ENCODE measurements at places on chromosomes 1 and 21.
A peak's percentile ranks its signal among the peaks of the same experiment; 100 is the strongest.

- no peak for DNase-seq
Measured at GRCh38 chr1:230167419-230167852, 100.4 kb downstream of the GALNT2 start.

- DNase-seq = no peak
Measured at GRCh38 chr21:17738176-17738953, 80.8 kb downstream of the C21orf91 start.

DNA sequence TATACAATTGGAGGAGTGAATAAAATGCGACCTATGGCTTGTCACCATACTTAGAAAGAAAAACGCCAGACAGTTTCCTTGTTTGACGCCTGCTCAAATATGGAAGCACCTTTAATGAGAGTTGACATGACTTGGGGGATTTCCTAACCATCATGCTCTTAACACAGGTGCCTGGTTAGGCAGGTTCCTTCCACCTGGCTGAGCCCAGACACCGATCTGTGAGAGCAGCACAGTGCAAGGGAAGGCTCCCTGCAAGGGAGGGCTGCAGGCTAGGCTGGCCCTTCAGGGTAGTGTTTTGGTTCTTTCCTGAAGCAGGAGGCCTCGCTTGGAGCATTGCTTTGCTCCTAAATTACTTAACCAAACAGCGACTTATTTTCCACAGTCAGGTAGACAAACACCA lies 24.6 kb upstream of the KLHDC8A start:
- DNase-seq = no peak

DNA sequence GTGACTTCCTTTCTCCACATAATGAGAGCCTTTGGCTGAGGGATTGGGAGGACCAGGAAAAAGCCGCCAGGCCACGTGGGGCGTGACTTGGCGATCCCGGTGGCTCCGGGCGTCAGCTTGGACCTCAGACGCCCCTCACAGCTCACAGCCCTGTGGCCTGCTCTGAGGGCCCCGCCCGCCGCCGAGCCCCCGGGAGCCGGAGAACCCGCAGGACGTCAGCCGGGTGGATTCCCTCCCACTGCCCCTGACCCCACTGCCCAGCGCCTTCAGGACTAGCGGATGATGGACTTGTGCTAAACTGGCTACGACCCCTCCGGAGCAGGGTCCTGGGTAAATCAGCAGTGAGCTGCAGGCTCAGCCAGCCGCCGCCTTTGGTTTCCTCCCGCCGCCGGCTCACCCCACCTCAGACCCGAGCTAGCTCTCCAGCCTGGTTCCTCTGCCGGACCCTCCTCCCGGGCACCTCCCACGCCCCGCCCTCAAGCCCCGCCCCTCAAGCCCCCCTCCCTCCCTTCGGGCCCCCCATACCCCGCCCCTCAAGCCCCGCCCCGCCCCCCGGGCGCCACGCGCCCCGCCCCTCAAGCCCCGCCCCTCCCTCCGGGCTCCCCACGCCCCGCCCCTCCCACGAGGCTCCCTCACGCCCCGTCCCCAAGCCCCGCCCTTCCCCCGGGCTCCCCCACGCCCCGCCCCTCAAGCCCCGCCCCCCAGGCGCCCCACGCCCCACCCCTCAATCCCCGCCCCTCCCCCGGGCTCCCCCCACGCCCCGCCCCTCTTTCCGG lies 10.0 kb upstream of the FAAP20 start:
- no peak for DNase-seq

DNA sequence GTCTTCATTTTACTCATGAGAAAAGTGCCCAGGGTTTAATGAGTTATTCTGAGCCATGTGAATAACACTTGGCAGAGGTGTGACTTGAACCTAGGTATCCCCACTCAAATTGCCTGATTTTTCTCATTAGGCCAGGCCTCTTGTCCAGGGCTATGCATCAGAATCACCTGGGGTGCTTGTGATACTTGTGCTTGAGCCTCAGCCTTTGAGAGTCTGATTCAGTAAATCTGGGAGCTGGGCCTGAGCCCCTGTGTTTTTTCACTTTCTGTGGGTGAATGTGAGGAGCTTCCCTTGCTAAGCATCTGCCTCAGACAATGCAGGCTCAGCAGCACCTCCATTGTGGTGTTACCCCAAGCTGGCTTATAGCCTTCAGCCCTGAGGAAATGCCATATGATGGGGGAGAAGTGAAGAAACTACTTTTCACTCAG lies 127.1 kb downstream of the S1PR1 start:
- no peak for DNase-seq

DNA sequence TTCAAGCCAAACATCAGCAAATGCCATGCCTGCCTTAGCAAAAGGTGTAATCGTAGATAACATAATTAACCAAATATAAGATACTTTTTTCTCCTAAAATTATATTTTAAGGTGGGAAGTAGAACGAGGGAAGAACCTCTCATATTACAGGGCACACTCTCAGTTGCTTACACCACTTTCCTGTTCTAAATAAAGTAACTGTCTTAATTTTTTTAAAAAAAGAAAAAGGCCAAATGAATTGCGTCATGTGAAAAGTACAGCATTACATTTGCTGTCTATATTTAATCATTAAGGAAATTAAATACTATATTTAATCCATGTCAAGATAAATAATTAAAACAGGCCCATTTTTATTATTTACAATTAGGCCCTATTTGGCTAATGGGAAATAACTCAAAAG lies 23.7 kb downstream of the JAK1 start:
- DNase-seq = no peak

DNA sequence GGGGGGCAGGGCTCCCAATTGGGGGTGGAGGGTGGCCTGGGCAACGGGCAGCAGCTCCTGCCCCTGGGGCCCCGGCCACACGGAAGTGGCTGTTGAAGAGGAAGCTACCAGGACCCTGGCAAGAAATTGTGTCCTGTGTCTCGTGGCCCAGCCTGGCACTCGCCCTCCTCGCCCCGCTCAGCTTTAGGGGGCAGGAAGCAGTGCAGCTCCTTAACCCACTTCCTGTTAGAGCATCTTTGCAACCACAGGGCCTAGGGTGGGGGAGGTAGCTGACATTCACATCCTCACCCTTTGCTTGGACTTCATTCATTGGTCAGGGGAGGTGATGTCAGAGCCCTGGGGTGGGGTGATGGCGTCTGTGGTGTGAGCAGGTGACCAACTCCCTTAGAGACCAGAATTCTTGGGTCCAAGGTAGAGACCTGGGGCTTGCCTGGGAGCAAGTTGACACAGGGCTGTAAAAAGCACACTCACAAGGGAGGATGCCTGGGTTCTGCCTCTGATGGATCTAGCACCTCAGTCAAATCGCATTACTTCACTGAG lies at the start of gene ARHGAP30:
Gene ARHGAP30, minus strand, starts transcription at position 161 of the 540 bp plus-strand sequence. CDS start 267 bp downstream, outside the sequence.
- no peak for DNase-seq

- DNase-seq = no peak
Measured at GRCh38 chr21:27258742-27259448, 292.0 kb upstream of the ADAMTS5 start.

DNA sequence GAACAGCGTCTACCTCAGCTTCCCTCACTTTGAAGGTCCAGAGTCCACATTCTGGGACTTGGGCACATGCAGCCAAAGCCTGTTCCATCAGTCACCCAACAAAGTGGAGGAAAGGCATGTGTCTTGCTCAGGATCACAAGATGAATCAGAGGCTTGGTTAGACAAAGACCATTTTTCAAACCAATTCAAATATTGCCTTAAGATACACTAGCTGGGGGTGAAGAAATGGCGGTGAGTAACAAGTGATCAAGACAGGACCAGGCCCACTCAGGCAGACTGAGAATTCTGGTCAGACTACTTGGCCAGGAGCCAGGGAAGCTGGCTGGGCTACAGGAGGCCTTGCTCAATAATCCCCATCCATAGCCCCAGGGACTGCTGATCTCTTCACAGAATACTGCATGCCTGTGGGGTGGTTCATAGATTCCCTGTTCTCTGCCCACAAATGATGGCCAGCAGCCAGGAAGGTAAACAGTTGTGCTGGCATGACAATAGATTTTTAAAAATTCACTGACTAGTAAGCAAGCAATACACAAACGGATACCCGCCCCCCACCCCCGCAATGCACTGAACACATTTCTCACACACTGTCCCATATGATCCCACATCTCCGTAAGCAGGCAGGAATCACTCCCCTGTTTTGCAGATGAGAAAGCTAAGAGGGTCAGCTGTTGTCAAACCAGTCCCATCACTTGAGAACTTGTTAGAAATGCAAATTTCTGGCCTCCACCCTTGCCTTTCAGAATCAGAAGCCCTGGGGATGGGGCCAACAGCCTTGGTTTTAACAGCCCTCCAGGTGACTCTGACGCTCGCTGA lies 27.2 kb downstream of the ERI3 start:
- DNase-seq = peak; percentile 98

DNA sequence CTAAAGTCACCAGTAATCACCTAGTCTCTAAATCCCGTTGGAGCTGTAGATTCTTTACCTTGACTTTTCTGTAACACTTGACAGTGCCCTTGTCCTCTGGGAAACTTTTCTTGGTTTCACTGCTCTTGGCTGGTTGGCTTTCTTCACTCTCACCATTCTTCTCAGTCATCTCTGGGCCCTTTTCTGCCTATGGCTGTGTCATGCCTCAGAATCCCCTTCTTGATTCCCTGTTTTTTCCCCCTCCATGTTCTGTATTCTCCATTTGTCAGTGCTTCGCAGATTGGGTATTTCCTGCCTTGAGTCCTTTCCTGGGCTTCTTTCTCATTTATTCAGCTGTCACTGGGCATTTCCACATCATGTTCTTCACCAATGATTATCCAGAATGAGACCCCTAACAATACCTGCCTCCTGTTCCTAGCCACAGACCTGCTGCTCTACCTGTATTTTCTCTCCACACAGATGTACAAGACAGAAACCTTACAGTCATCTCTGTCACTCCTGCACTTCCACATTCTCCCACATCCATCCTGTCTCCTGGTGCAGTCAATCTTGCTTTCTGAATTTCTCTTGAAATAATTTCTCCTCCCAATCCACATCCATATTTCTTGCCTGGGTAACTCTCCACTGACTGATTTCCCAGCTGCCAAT lies 14.7 kb downstream of the UCK2 start:
- DNase-seq = no peak

DNA sequence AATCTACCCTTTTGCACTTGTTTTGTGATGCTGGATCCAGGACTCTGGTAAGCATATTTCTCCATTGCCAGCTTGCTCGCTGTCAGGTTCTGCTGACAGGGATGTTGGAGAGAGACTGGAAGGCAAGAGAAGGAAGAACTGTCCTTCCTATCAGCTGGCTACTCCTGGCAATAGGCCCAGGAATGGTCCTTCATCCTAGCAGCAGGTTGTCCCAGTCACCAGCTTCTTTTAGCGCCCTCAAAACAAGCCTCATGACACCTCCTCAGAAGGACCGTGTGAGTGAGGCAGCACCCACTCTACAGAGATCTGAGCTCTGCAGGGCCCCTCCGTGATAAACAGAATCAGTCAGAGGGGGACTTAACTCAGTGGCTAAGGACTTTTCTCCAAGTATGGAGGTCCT lies 33.1 kb upstream of the SLAMF9 start:
- no peak for DNase-seq

DNA sequence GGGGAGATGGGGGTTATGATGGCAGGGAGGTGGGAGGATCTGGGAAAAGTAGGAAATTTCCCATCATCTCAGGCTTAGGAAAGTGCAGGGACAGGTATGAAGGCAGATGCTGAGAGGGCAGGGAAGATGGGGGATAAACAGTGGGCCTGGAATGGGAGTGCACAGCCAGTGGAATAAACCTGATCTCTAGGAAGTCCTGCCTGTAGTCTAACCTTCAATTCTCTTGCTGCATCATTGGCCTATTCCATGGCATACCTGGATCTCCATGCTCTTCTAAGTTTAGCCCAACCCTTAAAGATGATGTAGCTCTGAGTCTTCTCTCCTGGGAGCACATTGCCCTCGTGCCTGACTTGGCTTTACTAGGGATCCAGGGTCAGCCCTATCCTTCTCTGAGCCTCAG lies 2.7 kb downstream of the BCAN start:
- no peak for DNase-seq

GRCh38 chr1:18926315-18927081 lies 24.1 kb upstream of the ALDH4A1 start:
- peak; percentile 71 for DNase-seq

DNA sequence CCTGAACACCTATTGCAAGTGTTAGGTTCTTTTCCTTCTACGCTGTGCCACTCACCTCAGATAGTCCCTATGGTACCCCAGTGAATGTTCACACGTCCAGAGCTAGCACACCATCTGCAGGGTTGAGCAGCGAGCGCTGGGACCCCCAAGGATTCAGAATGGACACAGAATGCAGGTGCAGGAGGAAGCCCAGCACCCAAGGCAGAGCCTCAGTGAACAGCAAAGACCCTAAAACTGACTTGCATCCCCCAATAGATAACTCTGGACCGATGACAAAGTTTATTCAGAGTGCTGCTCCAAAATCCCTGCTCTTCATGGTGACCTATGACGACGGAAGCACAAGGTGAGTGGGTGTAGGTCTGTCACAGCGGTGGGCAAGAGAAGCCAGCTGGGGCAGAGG lies 15.1 kb upstream of the MX2 start:
- DNase-seq = no peak

- DNase-seq = no peak
Measured at GRCh38 chr1:73359001-73359400, 839.0 kb downstream of the LRRIQ3 start.

DNA sequence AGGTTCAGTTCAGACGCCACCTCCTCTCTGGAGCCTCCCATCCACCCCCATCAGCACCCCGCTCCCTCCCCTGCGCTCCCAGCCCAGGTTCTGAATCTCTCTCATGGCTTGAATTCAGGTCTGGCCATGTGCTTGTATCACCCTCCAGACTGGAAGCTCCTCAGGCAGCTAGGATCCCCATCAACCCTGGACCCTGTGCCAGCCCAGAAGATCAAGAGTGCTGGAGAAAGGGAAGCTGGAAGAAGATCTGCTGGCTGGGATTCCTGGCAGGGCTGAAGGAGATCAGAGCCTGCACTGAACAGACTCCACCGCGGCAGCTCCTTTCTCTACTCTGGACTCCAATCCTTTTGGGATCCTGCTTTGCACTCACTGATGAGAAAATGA lies 11.7 kb upstream of the TINAGL1 start:
- DNase-seq = no peak

DNA sequence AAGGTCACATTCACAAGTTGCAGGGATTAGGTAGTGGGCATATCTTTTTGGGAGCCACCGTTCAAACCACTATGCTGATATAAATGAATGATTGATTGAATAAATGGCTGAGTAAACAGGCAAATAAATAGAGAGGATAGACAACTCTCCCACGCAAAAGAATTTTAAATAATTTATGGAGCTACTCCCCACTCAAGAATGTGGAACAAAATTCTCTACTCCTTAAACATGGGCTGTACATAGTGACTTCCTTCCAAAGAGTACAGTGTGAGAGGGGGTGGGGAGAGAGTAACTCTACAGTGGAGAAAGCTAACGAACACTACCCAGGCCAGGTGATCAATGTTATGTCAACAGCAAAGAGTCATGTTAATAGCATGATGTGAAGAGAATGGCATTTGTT lies 40.7 kb downstream of the KRTAP19-8 start:
- DNase-seq = no peak

DNA sequence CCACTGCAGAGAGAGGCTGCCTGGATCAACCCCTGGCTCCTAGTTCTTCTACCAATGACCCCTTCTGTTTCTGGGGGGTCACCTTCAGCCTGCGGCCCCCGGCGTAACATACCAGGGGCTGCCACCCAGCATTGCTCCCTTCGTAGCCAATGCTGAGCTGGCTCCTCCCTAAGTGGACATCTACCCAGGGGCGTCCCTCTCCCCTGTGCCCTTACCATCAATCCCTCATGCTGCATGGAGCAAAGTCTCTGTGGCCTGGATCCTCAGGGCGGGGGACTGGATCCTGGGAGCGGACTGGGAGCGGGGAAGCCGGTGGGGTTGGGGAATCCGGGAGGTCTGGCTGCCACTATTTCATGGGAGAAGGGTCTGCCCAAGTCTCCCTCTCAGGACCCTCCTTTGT lies 28.6 kb downstream of the TRIM67 start:
- DNase-seq = no peak
